ENCODE measurements at places on chromosomes 16 and 17.

DNA sequence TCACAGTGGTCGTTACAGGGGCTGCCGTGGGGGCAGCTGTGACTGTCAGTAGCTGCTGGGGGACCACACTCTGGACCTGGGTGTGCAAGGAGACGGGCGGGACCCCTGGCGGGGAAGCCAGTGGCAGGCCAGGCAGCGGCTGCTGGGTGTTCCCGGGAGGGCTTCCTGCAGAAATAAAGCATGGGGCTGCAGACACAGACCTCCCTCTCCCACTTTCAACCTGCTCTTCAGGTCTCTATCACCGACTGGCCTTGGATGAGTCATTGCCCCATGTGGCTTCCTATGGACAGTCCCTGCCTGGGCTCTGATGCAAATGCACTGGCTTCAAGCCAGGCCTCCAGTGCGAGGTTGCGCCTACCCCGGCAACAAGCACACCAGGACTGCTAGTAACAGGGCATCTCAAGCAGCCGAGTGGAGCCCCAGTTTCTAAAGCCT, 17.2 kb downstream of the SREBF1 start:
- DNase-seq, result no peak

DNA sequence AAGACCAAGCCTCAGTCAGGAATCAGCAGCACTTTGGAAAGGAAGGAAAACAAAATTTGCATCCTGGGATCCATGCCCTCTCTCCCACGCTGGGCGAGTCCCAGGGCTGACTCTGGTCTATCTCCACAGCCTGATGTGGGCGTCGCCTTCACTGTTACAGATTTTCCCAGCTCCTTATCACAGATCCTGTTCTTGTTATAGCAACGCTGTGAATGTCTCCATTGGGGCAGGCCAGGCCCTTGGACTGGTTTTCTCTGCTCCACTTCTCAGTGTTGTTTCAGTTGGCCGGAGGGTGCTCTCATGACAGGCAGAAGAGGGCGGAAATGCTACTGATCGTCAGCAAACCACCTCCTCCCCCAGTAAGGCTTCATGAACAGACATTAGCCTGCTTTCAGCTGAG, 127.9 kb upstream of the CDH11 start:
- no peak for DNase-seq

GRCh38 chr16:2163211-2163881, 7.8 kb downstream of the TRAF7 start:
- DNase-seq, result no peak

DNA sequence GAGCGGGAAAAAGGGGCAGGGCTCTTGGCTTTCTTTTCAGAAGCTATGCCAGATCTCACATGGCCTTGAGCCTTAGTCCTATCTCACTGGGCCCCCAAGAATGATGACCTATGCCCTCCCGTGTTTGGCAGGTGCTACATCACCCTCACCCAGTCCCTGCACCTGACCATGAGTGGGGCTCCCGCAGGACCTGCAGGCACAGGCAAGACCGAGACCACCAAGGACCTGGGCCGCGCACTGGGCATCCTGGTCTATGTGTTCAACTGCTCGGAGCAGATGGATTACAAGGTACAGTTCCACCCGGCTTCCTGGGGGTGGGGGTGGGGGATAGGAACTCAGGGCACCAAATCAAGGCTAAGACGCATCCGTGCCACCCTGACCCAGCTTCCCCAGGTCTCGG, 120.9 kb downstream of the DNAH9 start:
- no peak for DNase-seq

GRCh38 chr16:31335431-31335830, 19.5 kb upstream of the ITGAX start:
- DNase-seq, result no peak

GRCh38 chr16:4690946-4691665, 2.3 kb upstream of the NUDT16L1 start:
- no peak for DNase-seq

GRCh38 chr17:81927152-81927652, 333 bp downstream of the MAFG start:
- DNase-seq, result no peak

- DNase-seq, result no peak
Observed at GRCh38 chr16:76676356-76676755, 399.2 kb downstream of the CNTNAP4 start.

- DNase-seq, result no peak
Observed at GRCh38 chr17:80125656-80126448, 21.1 kb downstream of the EIF4A3 start.

GRCh38 chr17:1573932-1574696, 11.5 kb upstream of the PITPNA start:
- DNase-seq, result no peak

DNA sequence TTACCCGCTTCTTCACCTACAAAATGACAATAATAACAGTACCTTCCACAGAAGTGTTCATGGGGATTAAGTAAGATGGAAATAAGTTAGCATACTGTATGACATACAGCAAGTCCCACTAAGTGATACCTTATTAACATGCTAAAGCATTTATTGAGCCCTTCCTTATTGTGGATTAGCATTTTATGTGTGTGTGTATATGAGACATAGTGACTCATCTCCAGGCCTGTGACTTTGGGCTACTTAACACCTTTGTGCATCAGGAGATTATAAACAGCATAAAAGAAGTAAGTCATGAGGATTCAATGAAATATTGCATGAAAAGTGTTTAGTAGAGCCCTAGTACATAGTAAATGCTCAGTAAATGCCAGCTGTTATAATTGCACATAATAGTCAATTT, 52.9 kb downstream of the CA10 start:
- DNase-seq, result no peak

- DNase-seq, result no peak
Observed at GRCh38 chr16:52492789-52493357, 54.1 kb downstream of the TOX3 start.

DNA sequence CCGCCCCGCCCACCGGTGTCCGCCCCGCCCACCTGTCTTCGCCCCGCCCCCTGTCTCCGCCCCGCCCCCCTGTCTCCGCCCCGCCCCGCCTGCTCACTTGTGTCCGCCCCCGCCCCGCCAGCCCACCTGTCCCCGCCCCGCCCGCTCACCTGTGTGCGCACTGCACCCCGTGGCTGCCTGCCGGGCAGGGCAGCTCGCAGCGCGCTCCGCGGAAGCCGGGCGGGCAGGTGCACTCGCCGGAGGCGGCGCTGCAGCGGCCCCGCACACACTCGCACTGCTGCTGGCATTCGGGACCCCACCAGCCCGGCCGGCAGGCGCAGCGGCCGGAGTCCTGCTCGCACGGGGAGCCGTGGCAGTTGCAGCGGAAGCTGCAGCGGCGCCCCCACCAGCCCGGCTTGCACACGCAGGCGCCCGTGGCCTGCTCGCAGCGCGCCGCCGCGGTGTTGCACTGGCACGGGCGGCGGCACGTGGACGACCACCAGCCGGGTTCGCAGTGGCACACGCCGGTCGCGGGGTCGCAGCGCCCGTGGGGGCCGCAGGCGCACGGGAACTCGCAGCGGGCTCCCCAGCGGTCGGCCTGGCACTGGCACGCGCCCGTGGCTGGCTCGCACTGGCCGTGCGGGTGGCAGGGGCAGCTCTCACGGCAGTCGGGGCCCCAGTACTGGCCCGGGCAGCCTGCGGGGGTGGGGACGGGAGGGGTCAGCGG, 2.1 kb downstream of the SCARF1 start:
- no peak for DNase-seq

GRCh38 chr16:53913099-53913870, 209.3 kb downstream of the FTO start:
- no peak for DNase-seq

DNA sequence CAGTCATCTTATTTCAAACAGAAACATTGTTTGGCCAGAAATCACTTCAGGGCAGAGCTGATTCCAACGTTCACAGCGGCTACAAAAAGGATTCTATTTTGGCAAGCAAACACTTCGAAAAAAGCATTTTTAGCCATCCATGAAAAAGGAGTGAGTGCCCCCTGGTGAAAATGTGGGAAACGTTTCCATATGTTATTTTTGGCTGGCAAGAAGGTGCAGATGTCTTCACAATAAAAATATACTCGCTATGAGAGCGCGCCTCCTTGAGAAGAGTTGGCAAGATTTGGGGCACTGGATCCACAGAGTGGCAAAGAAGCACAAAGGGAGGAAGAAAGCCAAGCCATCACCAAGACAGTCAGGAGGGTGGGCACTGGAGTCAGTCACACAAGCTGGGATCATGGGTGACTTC, 191.1 kb downstream of the CHD9NB start:
- peak; percentile 1 for DNase-seq

DNA sequence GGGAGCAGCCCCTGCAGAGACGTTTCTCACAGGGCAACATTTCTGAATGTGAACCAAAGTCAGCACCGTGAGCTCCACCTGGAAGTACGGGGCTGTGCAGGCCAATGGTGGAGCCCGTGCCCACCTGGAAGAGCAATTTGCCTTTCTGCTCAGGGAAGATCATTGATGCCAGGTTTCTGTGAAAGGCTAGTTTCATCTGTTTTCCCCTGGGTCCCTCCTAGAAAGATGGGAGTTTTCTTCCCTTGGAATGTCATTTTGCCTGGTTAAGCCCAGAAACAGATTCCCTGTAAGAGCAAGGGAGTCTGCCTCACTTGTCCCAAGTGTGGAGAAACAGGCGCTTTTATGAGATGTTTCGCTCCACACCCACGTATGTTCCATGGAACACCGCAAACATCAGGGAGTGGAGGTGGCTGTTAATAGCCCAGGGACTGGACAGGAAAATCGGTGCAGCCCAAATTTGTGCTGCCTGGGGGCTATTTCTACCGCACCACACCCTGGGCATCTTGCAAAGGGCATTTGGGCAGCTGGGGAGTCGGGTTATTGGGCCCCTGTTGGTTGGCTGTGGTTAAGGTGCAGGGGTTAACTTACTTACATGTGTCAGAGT, 2.6 kb downstream of the SLC6A4 start:
- no peak for DNase-seq

DNA sequence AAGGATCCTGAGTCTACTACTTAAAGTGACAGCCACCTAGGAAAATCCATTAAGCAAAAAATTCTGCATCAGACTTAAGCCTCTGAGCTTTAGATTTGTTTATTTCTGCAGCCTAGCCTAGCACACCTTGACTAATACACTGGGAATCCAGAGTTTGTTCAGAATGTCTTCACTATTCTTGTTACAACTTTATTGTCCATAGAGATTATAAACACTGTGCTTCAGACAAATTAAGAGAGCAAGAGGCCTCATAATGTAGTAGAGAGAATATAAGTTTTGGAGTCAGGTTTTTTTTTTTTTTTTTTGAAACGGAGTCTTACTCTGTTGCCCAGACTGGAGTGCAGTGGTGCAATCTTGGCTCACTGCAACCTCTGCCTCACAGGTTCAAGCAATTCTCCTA, 8.9 kb upstream of the THUMPD1 start:
- no peak for DNase-seq

- no peak for DNase-seq
Observed at GRCh38 chr17:59008737-59009136, 97.9 kb downstream of the TRIM37 start.

DNA sequence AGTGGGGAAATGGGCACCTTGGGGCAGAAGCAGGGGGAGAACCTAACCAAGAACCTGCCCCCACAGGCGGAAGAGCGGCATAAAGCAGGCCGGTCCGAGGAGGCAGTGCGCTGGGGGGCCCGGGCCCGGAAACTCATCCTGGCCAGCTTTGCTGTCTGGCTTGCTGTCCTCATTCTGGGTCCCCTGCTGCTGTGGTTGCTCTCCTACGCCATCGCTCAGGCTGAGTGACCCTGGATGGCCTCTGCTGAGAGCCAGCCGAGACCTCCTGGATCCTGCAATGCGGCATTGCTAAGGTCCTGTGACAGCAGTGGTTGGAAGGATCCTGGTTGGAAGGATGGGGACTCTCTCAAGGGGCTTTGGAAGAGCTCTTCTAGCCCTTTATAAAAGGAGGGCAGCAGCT, 4.5 kb upstream of the PHKG2 start:
- DNase-seq, result no peak

- no peak for DNase-seq
Observed at GRCh38 chr17:39752241-39752881, 14.6 kb downstream of the GRB7 start.

DNA sequence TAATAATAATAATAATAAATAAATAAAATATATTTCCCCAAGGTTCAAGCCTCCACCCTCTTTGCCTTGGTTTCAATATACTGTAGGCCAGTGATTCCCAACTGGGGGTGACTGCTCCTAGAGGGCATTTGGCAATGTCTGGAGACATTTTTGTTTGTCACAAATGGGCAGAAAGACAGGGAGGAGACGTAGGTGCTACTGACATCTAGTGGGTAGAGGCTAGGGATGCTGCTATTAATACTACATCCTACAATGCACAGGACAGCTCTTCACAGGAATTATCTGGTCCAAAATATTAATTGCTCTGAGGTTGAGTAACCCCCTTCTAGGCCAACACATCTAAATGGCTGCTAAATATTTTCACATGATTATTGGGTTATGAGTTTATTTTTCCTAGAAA, 12.8 kb upstream of the PRR14 start:
- no peak for DNase-seq

GRCh38 chr16:29011112-29011511, 26.3 kb downstream of the LAT start:
- no peak for DNase-seq

- no peak for DNase-seq
Observed at GRCh38 chr17:17235212-17236174, 1.5 kb downstream of the FLCN start.

DNA sequence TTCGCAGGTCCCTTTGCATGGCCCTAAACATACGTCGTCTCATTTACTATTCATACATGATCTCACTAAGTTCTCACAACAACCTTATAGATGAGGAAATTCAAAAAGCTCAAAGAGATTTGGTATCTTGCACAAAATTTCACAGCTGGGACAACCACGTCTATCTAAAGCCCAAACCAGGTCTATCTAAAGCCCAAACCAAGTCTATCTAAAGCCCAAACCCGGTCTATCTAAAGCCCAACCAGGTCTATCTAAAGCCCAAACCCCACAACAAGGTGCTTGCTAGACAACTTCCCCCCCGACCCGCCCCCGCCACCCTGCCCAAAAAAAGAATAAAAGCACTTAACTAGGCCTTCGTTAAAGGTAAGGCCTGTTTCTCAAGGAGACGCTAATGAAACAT, 174.9 kb downstream of the VPS53 start:
- no peak for DNase-seq

DNA sequence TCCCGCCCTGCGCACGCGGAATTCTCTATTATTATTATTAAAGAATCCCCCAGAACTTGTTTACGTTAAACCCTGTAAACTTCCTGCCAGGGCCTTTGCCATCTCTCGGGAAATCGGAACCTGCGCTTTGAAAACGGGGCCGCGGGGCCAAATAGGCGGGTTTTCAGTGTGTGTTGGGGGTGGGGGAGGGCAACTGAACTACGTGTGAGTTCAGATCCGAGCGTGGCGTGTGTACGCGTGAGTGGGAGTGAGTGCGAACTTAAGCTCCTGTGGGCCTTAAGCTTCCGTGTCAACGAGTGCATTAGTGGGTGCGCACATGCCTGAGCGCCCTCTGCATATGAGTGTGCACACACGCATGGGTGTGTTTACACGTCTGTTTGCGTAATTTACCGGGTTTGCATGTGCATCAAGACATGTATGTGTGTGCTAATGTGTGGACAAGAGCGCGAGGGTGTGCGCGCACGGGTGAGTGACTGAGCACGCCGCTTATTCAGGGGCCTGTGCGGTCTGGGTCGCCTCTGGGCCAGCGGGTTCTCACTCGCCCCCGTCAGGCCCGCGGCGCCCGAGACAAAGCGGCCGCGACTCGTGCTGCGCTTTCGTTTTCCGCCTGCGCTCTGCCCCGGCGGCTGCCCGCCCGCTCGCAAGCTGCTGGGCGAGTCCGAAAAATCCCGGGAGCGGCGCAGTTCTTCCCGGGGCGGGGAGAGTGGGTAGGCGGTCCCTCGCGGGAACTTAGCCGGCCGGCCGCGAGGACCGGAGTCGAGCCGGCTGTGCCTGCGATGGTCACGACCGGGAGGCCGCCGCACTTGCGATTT, 1.2 kb upstream of the FOXF1 start:
- no peak for DNase-seq

- DNase-seq, result no peak
Observed at GRCh38 chr16:66713076-66713475, 16.5 kb upstream of the CMTM4 start.

Data from NCI-H2081 treated with DMSO at 0.1 percent for 48 hours (cell line).